Pancreas (tissue), 10 donors: ENCODE measurements at places on chromosomes 5 and 9. TPM values are rescaled to one million over a fixed set of nuclear protein-coding genes. Genes with fewer than 3 reads are reported as not detected.

Gene PCDHB12
- 1.5 TPM for total RNA-seq

Gene FAT2
- total RNA-seq = 0.06 TPM

Gene PCDHA1
- 0.09 TPM for total RNA-seq

Gene CORO2A
- 0.20 TPM for total RNA-seq

Gene GFM2
- total RNA-seq = 10.9 TPM

Gene NR4A3
- total RNA-seq = 2.0 TPM

Gene SELENOP
- total RNA-seq = 119 TPM

DNA sequence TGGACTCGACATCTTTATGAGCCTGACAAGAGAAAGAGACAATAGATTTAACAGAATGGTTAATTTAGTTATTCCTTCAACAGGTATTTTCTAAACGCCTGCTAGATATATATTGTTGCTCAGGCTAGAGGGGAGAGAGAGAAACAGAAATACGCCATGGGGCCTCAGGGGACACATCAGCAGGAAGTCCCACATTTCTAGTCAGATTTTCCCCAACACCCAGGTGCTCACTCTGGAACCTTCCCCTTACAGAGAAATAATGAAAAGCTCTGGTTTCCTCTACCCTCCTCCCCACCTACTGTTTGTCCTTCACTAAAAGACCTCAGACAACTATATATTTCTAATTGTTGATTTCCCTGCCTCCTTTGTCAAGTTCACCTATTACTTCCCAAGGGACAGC lies 130.3 kb upstream of the TBC1D2 start:
- H3K4me1 ChIP-seq = no peaks in the 10 kb centered on the region
- H3K27me3 ChIP-seq = no peaks in the 10 kb centered on the region
- H3K27ac ChIP-seq = no peak overlapping the region
- no peaks in the 10 kb centered on the region for H3K36me3 ChIP-seq

DNA sequence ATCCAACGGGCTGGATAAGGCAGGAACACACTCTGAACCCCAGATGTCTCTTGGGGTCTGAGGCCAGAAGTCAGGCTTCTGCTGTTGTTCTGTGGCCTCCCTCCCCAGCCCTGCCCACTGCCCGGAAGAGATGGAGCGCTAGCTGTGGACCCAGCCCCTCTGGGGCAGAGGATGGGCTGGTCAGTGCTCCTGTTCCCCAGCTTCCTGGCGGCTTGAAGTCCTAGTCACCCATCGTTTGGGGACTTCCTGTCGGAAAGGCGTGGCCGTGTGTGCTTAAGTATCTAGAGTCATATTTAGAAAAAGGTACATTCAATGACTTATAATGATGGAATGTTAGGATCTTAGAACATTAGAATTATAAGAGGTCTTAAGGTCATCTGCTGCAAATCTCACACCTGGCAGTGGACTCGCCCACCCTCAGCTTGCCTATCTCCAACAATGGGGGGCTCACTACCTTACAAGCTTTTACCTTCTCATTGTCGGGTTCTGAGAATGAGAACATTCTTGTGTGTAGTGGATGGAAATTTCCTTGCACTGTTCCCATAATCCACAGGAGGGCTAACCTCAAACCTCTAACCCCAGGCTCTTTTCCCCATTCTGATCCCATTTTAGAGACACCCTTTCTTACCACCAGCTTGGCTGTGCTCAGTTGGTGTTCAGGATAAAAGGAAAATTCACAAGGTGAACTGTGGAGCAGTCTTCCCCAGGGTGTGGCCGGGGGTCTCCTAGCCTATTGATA lies 13.4 kb upstream of the AIF1L start:
- no peaks in the 10 kb centered on the region for H3K27me3 ChIP-seq
- no peaks in the 10 kb centered on the region for H3K36me3 ChIP-seq
- no peaks in the 10 kb centered on the region for H3K4me1 ChIP-seq
- no peak for DNase-seq

DNA sequence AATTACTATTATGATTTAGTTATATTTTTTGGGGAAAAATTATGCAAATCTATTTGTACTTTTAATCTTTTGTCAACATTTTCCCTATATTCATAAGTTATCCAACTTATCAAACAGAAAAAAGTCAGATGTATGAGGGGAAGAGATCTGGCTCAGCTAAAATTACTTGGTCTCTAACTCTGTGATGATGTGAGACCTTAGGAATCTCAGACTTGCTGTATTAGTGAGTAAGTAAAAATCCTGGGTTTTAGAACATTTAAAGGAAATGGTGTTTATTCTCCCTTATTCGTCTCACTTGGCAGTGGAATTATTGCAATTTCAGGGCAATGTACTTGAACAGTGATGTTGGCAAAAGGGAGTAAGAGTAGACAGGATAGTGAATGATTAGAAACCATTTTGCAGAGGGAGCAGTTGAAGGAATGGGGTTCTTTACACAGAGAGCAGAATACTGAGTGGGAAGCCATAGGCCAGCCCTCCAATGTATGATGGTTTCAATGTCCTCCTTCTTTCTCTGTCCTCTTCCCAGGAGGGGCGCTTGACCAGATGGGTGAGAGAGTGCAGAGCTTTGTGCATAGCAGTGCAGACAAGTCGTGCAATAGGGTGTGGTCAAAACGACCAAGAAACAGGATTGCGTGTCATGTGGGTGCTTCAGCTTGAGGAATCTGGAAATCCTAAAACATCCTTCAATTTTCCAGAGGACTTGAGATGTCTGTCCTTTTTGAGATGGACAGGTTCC lies 91.7 kb downstream of the TENT4A start:
- no peak for DNase-seq
- no peaks in the 10 kb centered on the region for H3K4me1 ChIP-seq
- no peaks in the 10 kb centered on the region for H3K36me3 ChIP-seq
- no peak overlapping the region for H3K4me3 ChIP-seq
- H3K27me3 ChIP-seq = no peaks in the 10 kb centered on the region

- no peak overlapping the region for H3K4me3 ChIP-seq
- no peaks in the 10 kb centered on the region for H3K4me1 ChIP-seq
- DNase-seq = no peak
- no peak overlapping the region for H3K27ac ChIP-seq
- peaks cover 10% of the 10 kb centered on the region for H3K36me3 ChIP-seq
- no peaks in the 10 kb centered on the region for H3K27me3 ChIP-seq
These were observed 67.3 kb downstream of the PSMB7 start for GRCh38 chr9:124347968-124348358.

DNA sequence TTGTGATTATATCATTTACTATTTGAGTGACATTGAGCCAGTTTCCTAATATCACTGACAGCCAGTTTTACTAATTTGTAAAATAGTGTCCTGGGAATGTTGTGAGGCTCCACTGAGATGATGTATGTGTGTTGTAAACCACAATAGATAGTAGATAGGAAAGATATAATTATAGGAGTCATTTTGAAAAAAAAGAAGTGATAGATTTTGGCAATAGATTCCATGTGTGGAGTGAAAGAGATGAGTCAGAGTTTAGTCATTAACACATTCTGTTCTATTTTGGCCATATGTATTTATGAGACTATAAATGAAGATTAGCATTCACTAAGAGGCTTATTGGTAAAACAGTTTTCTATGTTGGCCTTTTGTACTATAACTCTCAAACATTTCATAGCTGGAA lies 388.2 kb downstream of the FAM170A start:
- H3K4me3 ChIP-seq = no peak overlapping the region
- no peaks in the 10 kb centered on the region for H3K36me3 ChIP-seq
- no peaks in the 10 kb centered on the region for H3K4me1 ChIP-seq
- no peak overlapping the region for H3K27ac ChIP-seq

DNA sequence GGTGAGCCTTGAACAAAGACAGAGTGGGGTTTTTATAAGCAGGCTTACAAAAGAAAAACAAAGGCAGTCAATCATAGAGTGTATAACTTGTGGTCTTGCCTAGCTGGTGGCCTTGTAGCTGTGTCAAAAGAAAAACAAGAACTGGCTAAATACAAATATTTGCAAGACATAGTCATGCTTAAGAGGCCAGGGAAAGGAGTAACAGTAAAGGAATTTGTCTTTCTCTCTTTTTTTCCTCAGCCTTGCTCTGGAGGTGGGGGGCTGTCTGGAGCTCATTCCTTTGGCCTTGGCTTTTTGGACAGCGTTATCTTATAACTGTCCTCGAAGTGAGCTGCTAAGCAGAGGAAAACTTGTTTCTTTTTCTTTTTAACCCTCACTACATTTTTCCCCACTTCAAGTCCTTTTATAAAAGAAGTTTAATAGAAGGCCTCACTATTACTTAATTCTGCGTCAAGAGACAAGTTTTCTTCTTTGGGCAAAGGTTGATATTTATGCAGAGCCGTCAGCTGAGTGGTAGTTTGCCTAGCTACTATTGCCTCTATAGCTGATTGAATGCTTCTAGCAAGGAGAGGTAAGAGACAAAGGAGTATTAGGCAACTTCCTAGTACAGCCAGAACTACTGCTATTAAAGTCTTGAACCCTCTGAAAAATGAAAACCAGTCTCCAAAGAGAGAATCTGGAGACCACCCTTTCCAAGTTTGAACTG lies 14.3 kb downstream of the CEL start:
- peaks cover 3% of the 10 kb centered on the region for H3K4me1 ChIP-seq
- H3K27me3 ChIP-seq = no peaks in the 10 kb centered on the region
- no peak for DNase-seq
- no peak overlapping the region for H3K27ac ChIP-seq

GRCh38 chr5:115854139-115854538 lies 12.4 kb downstream of the AP3S1 start:
- no peak for DNase-seq
- H3K27me3 ChIP-seq = no peaks in the 10 kb centered on the region
- H3K27ac ChIP-seq = no peak overlapping the region
- H3K4me1 ChIP-seq = peaks cover 11% of the 10 kb centered on the region
- H3K36me3 ChIP-seq = no peaks in the 10 kb centered on the region

- H3K4me1 ChIP-seq = no peaks in the 10 kb centered on the region
- DNase-seq = peak; percentile 43
- H3K4me3 ChIP-seq = no peak overlapping the region
- no peaks in the 10 kb centered on the region for H3K36me3 ChIP-seq
- no peaks in the 10 kb centered on the region for H3K27me3 ChIP-seq
These were observed 133.7 kb upstream of the PPP1R26 start for GRCh38 chr9:135345775-135346433.
